ENCODE measurements at places on chromosomes 1 and 21. TPM values are rescaled to one million over a fixed set of nuclear protein-coding genes. Genes with fewer than 3 reads are reported as not detected.

The ZFP69B gene
- total RNA-seq: 10.3 TPM

The GPR25 gene
- not detected for total RNA-seq

GRCh38 chr1:8367571-8368194, 49.8 kb downstream of the SLC45A1 start:
- DNase-seq: no peak
- H3K4me1 ChIP-seq: no peaks in the 10 kb centered on the region
- no peaks in the 10 kb centered on the region for H3K27me3 ChIP-seq
- H3K4me3 ChIP-seq: no peak overlapping the region

DNA sequence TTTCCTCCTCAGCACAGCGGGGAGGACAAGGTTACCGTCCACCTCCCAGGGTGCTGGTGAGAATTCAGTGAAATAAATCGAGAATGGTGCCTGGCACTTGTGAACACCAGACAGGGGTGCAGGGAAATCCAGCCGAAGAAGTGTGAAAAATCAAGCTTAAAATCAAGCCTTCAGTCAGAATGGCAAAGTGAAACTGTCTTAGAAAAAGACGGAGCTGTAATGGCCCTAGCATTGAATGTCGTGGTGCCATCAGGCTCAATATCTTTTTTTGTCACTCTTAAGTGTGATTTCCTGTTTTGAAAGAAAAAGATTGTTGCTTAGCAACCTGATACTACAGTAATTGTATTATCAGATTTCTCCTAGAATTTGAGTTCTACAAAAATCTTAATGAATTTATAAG, 22.1 kb downstream of the EDARADD start:
- H3K4me3 ChIP-seq: no peak overlapping the region
- no peak for DNase-seq
- H3K27ac ChIP-seq: no peak overlapping the region

- H3K36me3 ChIP-seq: no peaks in the 10 kb centered on the region
- H3K27ac ChIP-seq: no peak overlapping the region
- H3K4me3 ChIP-seq: no peak overlapping the region
- H3K4me1 ChIP-seq: no peaks in the 10 kb centered on the region
- no peak for DNase-seq
Measured at GRCh38 chr1:9271283-9271682, 21.4 kb upstream of the SPSB1 start.

All from endodermal cell (in vitro differentiated cells).